ENCODE measurements at places on chromosomes 2 and 18.
A peak's percentile ranks its signal among the peaks of the same experiment; 100 is the strongest.

GRCh38 chr2:37549598-37549997 lies 121.8 kb downstream of the CDC42EP3 start:
- DNase-seq, result no peak

DNA sequence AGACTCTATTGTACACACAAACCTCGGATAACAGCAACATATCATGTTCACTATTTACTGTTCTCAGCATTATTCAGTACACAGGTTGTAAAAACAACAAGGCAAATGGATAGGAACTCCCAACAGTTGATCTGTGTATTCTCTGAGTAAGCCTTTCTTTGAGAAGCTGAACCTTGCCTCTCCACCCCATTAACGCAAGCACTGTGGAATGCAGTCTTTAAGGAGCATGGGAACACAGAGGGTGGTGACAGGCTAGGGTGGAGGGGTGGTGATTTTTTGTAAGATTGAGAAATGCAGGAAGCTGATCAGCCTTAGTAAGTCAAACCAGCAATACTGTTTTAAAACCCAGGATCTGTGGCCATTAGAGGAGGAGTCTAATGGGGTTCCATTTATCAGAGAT lies 19.6 kb upstream of the SERPINB11 start:
- peak; percentile 89 for DNase-seq

DNA sequence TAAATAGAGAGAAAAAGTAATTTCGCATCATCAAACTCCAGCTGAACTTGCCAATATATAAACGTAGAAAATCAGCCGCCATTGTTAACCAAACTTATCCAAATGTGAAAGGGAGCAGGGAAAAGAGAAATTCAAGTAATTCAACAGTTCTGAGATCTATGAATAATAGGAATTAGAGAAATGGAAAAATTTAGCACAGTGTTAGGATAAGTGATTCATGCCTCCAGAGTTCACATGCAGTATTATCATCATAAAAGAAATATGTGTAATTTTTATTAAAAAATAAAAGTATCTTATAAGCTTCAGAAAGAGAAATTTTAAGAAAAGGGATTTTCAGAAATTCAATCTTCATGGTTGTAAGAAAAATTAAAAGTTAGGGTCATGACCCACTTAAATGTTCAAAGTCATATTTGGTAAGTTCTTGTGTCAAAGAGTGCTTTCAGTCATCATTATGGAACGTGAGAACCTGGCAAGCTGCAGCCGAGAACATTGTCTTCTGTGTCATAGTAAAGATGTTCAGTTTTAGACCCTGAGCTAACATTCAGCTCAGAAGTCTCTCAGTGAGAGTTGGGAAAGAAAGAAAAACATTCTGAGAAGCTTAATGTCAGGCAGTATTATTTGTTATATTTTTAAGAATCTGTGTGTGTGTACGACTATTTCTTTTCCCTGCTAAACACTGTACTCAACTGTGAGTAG lies 414.3 kb upstream of the RGPD4 start:
- no peak for DNase-seq

DNA sequence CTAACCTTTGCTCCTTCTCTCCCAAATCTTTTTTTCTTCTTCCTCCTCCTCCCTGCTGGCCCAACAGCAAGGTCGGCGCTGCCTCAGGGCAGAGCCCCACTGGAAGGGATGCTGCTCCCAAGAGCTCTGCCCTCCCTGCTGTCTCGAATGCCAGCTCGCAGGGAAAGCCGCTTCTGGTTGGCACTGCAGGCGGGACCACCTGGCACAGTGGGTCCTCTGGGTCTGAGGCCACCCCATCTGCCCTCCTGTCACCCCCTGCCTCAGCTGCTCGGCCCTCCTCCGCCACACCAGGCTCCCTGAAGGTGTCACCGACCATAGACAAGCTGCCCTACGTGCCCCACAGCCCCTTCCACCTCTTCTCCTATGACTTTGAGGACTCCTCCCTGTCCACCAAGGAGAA lies 176.3 kb downstream of the TPGS2 start:
- no peak for DNase-seq

GRCh38 chr18:32378705-32379104 lies 92.0 kb downstream of the GAREM1 start:
- DNase-seq, result peak; percentile 2

GRCh38 chr2:167438206-167438605 lies 549.9 kb downstream of the XIRP2 start:
- DNase-seq, result no peak

DNA sequence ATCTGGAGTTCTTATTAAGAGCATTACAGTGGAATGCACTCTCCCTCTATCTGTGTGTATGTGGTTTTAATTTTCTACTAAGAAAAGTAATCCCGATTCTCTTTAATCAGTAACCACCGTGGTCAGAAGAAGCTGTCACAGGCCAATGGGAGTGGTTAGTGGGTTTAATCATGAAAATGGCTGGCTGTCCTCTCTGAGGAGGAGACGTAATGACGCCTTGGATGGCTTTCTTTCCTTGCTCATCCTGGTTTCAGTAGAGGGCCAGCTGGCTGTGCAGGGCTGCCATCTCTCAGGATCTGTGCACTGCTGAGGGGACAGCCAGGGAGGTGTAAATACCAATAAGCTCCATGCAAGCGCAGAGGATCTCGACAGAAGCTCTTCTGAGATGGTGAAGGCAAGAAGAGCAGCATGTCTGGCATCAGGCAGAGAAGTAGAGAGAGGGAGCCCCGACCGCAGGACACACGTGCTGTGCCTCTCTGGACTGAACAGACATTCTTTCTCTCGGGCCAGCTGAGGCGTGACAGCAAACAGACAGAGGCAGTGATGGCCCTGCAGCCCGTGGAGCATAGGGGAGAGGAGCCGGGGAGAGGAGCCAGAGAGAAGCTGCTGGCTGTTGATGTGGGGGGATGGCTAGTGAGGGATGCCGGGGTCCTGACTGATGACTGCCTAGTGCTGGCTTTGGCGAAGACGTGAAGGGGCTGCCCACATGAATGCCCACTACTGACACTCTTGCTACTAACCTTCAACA lies 65.1 kb upstream of the DAPL1 start:
- no peak for DNase-seq

DNA sequence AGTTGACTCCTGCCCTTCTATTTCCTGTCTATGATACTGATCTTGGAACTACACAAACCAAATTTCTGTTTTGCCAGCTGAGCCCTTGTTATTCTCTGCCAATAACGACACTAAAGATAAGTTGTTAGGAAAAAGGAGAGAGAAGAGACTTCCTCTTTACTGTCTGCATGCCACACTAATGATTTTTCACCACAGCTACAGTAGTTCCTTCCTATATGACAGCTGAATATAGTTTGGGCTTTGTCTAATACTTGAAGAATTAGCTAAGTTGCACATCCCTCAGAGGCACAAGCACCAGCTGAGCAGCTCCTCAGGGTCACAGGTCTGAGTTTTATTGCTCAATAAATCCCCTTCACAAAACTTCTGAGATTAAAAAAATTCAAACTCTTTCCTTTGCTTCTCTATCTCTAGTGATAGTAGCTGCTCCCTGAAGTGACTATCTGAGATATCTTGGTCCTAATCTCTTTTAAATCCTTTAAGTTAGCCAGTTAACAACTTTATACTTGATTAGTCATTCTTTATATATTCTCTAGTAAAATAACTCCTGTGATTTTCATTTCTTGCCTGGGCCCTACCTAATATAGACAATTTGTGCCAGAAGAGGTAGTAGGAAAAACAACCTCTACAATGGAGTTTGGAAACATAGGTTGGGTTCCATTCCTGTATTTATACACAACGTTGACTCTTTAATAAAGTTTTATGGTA lies 253.0 kb upstream of the CNTNAP5 start:
- DNase-seq, result no peak

DNA sequence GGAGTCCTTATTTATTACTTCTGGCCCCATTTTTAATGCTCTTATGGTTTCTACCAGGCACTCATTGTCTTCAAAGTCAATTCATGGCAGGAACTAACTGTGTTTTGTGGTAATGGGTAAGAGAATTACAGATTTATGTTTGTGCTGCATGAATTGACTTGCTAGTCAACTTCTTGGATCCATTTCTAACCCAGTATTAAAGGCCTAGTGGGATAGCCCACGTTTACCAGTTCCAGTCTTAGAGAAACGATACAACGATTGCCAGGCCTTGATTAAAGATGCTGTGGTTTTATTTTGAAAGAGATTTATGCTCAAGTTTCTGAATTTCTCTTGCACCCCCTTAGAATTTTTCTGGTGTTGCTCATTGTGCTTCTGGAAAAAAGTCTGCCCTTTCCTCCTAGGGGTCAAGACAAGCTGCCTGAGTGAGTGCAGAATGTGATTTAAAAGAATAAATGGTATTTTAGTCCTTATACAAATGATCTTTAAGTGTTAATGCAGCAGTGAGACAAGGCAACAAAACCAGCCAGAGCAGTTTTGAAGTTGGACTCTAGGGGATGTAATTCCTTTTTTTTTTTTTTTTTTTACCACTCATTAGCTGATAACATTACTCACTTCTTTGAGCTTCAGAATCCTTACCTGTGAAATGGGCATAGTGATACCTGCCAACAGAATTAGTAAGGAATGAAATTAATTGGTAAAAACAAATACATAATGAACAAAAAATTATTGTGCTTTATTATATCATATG lies 101.5 kb downstream of the ARHGAP15 start:
- DNase-seq, result no peak

GRCh38 chr18:48627216-48627615 lies 88.4 kb downstream of the CTIF start:
- no peak for DNase-seq

- no peak for DNase-seq
Measured at GRCh38 chr2:1623906-1624445, 120.3 kb downstream of the PXDN start.

DNA sequence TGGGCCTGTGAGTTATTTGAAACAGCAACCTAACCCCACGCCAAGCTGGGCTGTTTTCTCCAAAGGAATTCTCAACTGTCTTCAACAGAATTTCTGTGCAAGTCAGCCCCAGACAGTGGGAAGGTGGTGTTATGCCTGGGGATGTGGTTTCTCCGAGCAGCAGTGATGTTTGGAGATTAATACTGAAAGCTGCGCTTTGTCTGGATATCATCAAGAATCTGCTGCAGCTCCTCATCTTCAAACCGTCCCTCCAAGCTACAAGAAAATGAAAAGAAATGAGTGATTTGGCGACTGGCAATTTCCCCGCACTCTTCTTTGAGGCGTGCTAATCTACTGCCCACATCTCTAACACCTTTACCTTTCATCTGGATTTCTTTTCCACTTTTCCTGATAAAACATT lies 10.0 kb downstream of the POLR2D start:
- no peak for DNase-seq

- no peak for DNase-seq
Measured at GRCh38 chr18:35144698-35145097, 96.1 kb upstream of the ZNF397 start.

DNA sequence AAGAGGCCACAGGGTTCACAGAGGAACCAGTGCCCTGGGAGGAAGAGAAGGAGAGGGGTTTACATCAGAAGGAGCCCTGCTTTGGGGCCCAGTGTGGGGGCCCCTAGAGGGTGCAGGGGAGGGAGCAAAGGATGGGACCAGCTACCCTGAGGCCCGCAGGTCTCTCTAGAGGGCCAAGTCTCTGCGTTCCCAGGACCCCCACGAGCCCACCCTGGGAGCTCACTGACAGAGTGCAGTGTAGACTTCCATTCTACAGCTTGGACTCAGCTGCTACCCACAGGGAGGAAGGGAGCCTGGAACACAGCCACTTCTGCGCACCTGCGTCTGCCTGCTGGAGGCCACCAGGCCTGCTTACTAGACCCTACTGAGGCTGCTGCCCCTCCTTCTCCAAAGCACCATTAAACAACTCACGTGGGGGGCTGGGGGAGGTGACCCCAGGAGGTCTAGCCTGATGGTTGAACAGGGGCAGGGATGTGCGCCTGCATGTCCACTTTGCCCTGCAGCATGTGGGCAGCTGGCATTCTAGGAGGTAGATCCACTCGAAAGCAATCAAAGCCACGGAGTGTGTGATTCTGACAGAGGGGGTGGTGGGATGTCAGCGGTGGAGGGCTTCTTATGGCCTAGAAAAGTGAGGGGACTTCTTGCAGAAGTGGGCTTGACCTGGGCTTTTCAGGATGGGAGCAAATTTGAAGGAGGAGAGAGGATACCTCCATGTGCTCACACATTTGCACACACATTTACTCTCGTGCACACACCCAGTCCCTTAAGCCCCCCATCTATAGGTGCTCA lies 90.2 kb downstream of the ZFP36L2 start:
- no peak for DNase-seq

DNA sequence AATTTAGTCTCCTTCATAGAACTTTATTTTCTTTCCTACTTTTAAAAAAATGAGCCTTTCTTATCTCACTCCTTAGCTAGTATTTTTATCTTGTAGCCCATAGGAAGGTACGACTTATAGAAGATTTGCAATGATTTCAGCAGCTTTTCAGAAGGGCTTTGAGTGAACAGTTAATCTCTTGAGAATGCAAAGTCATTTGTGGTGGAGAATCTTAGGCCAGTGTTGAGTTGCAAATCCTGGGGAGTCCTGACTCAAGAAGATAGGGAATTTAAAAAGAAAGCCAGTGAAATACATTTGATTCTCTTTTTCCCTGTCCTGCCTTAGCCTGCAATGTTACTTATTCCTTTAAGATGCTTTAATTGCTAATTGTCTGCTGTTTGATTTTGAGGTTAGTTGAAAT lies 33.6 kb downstream of the LYPD6 start:
- DNase-seq, result no peak

DNA sequence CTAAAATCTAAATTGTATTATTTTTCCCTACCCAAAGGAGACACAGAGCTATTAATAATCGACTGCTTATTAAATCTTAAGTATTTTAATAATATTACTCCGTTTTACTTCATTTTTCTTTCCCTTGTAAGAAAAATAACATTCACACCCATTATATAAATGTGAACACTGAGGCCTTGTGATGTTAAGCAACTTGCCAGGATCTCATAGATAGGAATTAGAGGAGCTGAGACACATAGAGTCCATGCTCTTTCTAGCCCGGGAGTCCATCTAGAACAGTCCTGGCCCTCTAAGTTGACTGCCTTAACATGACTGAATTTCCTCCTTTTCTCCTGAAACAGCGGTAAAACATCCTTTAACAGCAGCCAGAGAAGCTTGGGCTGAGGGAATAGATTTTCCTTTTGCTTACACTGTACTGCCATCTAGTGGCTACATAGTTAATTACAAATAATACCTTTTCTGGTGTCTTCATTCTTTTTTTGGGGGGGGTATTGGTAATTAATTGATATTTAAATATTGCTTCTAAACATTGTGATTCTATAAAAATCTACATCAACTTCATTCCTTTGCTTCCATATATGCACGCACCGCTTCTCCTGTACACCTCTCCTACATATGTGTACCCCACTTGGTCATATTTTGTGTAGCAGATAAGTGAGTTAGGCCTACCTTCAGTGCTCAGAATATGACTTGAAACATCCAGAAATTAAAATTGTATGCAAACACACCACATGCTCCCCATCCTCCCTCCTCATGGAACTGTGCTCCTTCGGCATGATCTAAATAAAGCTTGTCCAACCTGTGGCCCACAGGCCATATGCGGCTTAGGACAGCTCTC lies 125.8 kb upstream of the HNMT start:
- DNase-seq, result peak; percentile 73

DNA sequence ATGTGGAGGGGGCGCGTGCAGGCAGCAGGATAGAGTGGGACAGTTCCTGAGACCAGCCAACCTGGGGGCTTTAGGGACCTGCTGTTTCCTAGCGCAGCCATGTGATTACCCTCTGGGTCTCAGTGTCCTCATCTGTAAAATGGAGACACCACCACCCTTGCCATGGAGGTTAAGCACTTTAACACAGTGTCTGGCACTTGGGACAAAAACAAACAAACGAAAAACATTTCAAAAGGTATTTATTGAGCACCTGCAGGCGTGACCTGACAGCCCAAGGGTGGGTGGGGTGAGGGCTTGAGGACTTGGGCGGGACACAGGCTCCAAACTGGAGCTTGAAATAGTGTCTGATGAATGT lies 4.6 kb upstream of the CTDSP1 start:
- no peak for DNase-seq

All from RWPE1 (cell line).